ENCODE measurements at places on chromosomes 7 and 10.

GRCh38 chr7:28328822-28329660 lies 83.3 kb upstream of the CREB5 start:
- no peak for DNase-seq

DNA sequence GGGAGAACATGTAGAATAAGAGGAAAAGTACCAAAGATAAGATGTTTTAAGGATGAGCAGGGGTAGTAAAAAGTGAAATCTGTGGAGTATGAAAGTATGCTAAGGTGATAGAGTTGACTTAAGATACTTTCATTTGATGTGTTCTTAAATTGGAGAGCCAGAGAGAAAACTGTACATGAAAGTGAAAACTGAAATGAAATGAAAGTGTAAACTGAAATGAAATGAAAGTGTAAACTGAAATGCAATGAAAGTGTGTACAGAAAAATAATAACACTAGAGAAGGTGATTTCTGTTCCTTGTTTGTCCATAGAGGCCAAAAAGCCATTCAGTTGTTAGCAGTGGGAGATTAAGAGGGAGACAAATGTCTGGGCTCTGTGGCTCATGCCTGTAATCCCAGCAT lies 17.5 kb downstream of the AHR start:
- no peak for DNase-seq

GRCh38 chr10:58173391-58173790 lies 94.3 kb downstream of the IPMK start:
- no peak for DNase-seq

DNA sequence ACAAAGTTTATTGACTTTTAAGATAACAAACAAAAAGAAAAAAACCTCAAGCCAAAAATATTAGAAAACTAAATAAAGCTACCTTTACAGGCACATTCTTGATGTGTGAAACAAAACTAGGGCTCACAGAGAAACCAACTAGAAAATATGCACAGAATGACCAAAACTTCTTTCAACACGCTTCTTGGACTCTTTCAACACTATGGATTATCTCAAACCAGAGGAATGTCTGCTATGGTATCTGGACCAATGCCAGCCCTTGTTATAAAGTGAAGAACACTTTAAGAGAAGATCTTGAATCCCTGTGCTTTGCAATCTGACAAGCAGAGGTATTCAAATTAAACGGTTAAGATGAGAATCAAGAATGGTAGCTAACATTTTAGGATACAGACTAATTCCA lies 76.6 kb downstream of the DNAJC1 start:
- no peak for DNase-seq

- no peak for DNase-seq
Observed at GRCh38 chr10:20085115-20085514, 268.9 kb downstream of the PLXDC2 start.

GRCh38 chr7:152395112-152395511 lies 40.7 kb downstream of the KMT2C start:
- no peak for DNase-seq

DNA sequence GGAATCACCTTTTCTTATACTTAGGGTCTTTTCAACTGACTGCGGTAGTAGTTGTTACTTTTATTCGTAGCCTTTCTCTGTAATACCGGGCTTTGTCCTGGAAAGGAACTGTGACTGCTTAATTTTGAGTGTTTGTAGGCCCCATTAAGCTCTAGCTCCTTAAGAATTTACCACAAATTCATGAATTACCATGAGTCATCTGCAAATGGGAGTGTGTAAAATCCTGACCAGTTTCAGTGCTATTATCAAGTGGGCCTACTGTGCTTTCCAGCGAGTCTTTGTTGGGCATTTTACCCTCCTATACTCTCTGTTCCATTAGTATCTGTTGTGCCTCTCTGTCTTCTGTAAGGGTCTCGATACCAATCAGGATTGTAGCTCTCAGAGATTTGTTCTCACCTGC lies 49.7 kb downstream of the ZMYND11 start:
- DNase-seq, result no peak

DNA sequence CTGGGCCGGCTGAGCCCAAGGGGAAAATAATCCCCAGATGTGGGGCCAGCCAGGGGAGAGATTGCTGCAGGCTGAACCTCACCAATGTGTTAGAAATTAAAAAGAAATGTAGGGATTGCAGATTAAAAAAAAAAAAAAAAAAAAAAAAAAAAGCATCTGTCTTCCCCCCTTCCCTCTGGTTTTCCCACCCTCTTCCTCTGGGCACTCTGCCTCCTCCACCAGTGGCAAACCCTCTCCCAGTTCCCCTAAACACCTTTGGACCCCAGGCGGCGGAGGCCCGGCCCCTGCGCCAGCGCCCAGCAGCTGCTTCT lies 7.1 kb downstream of the MNX1 start:
- DNase-seq, result no peak

- DNase-seq, result no peak
Observed at GRCh38 chr10:58675321-58675720, 162.6 kb downstream of the BICC1 start.

DNA sequence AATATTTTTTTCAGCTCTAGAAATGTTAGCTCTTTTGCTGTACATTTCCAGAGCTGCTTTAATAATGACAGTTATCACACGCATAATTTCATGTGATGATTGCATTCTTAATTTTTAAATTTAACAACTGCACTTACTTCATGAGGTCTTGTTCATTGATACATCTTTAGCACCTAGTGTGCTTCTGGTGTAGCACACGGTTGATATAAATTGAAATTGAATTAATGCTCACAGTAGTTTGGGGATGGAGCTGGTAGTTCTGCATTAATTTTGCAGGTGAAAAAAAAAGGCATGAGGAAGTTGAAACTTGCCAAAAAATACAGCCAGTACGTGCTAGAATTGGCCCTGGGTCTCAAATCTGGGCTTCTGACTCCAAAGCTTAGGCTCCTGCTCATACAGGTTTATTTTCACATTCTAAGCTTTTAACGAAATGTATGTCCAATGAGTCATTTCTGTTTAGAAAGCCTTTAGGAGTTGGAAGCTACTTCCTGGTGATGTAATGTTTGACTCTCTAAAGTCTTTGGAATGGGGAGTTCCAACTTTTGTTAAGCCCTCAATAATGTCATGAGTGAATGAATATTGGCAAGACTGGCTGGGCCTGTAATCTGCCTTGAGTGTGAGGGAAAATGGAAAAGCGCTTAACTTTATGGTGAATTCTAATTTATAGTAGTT lies 62.5 kb downstream of the DAGLB start:
- no peak for DNase-seq

DNA sequence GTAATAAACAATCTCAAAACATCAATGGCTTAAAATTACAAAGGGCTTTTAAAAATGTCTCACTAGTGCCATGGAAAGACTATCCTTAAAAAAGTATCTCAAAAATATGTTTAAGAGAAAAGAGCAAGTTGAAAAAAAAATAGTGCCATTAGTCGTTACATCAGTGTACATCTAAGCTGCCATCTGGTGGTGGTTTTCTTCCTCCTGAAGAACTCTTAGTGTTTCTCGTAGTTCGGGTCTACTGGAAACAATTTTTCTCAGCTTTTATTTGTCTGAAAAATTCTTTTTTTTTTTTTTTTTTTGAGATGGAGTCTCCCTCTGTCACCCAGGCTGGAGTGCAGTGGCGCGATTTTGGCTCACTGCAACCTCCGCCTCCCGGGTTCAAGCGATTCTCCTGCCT lies 5.9 kb upstream of the GARIN1A start:
- DNase-seq, result no peak

DNA sequence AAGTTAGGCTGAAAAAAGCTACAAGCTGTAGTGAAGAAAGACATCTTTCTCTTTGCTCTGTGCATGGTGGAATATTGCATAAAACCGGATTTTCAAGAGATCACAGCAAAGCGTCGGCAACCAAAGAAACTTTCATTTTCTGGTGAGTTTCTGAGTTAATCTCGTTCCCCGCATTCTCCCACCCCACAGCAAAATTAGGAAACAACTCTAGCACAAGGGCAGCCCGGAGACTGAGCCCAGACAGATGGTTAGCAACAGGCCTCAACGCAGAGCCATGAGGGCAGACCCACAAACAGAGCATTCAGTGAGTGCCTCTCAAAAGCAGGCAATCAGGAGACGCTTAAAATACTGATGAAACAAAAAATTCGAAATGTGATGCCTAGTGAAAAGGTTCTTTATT lies 396.1 kb upstream of the KLF6 start:
- no peak for DNase-seq

- DNase-seq, result no peak
Observed at GRCh38 chr7:88300401-88300945, 6.2 kb downstream of the STEAP4 start.

DNA sequence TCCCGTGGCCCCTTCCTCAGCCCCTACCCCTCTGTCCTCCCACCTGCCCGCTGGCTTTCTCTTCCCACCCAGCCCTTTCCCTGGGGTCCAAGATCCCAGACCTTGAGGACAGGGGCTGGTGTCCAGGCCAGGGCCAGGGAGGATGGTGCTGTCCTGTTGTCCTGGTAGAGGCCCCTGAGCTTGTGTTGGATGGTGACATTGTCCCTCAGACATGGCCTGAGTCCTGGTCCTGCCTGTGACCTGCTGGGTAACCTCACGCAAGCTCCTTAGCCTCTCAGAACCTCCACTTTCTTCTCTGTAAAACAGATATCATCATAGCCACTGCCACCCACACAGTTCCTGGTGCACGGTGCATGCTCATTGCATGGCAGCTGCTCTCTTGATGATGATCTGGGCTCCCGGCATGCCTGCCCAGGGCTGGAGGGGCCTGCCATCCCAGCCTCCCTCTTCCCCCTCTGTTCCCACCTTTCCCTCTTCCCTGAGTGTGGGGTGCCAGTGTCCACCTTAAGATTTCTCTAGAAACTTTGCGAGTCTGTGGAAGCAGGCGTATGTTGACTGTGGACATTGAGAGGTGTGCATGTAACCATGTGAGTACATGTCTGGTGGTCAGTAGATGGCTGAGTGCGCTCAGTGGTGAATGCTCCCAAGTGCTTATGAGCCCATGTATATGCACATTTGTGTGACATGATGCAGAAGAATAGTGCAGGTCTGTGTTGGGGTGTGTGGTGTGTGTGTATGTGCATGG lies 60.4 kb downstream of the NEURL1 start:
- no peak for DNase-seq

DNA sequence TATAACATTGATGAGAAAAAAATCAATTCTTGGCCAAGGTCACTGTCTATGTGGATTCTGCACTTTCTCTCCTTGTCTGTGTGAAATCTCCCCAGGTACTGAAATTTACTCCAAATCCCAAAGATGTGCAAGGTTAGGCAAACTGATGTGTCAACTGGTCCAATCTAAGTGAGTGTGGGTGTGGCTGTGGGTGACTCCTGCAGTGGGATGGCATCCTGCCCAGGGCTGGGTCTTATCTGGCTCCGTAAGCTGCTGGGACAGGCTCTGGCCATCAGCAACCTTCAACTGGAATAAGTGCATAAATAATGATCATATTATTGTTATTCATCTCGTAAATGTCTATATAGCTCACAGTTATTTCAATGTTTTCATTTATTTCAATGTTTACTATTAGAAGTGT lies 79.3 kb downstream of the JCAD start:
- DNase-seq, result no peak

- no peak for DNase-seq
Observed at GRCh38 chr10:28429573-28430216, 103.2 kb upstream of the WAC start.

GRCh38 chr7:148014541-148014940 lies 576.0 kb upstream of the C7orf33 start:
- DNase-seq, result no peak

DNA sequence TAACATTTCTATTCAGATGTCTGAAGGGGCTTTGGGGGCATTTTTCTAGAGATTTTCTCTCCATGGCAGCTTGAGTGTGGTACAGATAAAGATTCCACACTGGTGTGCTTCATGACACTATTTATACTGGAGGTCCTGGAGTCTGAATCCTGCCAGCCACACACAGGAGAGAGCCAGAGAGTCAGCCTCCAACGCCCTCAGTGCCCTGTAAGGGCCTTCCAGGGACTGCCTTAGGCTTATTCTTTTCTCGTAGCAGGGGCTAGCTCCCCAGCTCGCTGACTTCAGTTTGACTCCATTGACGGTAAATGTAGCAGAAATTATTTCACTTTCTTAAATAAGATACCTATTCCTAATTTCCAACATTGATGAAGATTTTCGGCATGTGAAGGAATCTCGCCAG lies 100.9 kb downstream of the VSTM2A start:
- no peak for DNase-seq

DNA sequence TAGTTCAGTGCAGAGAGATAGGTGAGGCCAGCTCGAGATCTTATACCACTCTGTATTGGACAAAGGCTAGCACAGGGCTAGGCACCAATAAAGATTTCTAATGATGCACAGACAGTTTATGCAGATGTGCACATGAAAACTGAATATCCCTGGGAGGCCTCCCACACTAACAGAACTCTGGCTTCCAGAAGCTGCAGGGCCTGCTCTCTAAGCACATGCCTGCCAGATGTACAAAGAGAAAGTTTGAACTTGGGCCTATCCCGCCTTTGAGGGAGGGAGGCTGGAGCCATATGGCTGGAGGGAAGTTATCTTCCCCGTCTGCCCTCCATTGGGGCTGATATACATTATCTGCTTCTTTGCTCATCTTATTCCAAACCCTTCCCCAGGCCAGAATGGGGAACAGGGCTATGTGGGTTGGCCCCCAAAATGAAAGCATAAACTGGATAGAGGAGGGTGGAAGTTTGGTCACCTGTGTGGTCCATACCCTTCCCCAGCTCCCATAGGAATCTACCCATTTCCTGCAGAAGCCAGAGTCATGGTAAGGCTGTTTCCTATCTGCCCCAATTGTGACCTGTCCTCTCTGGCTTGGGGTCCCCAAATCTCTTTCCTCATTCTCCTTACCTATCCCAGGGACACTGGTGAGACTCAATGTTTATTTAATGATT lies 3.8 kb downstream of the KAZALD1 start:
- no peak for DNase-seq

DNA sequence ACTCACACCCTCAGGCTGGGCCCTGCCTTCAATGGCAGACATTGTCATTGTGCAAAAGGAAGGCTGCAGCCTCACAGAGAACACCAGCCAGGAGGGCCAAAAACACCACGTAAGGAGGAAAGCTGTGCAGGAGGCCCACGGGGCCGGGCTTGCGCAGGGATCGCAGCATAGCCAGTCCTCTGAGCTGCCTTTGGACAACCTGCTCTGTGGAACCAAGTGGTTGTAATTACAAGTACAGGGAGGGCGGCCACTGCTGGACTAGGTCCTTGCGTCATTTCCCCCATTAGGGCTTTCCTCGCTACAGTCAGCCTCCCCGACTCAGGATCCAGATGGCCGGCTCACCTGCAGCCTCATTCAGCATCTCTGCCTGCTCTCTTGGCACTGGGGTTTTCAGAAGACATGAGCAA lies 66.9 kb downstream of the FAM53B start:
- DNase-seq, result no peak

DNA sequence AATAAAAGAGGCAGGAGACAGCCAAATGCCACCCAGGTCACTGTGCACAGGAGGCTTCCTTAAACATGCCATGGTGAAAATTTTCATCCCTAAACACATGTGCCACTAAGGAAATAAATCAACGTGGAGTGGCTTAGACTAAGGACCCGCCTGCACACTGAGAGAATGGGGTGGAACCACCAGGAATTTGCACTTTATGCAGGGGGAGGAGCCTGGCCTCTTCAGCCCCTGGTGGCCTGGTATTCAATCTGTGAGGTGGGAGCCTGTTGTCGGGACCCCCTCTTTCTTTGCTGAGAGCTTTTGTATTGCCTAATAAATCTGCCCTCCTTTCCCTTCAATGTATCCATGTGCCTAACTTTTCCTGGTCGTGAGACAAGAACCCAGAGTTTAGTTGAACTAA lies 204.6 kb upstream of the NRP1 start:
- DNase-seq, result no peak

Measured in iPS-NIHi11 (cell line).